Right atrium auricular region (tissue), 2 donors: ENCODE measurements at places on chromosomes 13 and 19.

- no peak for DNase-seq
Measured at GRCh38 chr13:97914540-97914939, 38.9 kb upstream of the IPO5 start.

DNA sequence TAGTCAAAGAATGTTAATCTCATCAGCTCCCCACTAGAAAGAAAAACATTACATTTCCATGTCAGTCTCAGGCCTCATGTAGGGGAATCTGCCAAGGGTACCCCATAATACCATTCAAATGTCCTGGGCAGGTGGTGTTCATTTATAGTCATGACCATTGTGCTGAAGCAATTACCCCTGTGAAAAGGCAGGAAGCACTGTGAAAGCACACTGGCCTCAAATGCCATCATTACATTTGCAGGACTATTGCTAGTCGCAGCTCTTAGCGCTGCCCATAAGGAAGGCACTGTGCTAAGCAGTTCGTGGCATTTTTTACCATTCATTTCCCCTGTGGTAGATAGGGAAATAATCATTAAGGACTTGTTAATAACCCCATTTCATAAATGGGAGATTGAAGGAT, 109.0 kb downstream of the LHFPL6 start:
- no peak for DNase-seq

- peak; percentile 65 for DNase-seq
Measured at GRCh38 chr13:77918391-77919245, at the start of gene EDNRB. EDNRB (minus strand) TSS chr13:77918831; CDS start chr13:77918573, 258 bp downstream.

- DNase-seq = no peak
Measured at GRCh38 chr19:4234142-4234861, 5.0 kb downstream of the EBI3 start.

- DNase-seq = no peak
Measured at GRCh38 chr19:9132422-9132821, 5.7 kb upstream of the OR7G3 start.

DNA sequence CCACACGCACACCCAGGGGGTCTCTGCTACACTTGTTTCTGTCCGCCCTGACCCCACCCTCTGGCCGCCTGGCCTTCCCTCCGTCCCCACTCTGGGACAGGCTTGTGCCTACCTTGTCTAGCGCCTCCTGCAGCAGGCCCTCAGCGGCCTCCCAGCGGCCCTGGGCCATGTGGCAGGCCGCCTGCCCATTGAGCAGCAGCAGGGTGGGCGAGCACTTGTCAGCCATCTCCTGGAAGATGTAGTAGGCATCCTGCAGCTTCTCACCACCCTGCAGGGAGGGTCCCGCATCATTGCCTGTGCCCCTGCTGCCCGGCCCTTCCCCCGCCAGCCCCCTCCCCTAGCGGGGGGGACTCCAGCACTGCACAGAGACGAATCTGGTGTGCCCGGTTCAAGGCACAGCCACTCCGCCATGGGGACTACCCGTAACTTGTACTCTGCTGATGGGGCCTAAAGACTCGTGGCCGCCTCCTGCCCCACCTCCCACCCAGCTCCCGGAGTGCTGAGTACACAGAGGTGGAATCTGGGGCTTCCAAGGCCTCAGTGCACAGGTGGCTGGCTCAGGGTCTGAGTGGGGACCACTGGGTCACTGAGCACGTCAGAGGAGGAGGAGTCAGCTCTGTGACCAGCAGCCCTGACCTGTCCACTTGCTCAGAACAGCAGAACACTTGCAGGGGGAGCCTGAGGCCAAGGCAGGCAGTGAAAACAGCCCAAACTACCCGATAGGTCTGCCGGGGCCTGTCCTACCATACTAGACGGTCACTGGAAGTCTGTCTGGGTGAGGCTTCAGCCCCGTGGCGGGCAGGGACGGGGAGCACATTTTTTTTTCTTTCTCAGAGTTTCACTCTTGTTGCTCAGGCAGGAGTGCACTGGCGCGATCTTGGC, 7.4 kb upstream of the CERS1 start:
- no peak for DNase-seq

DNA sequence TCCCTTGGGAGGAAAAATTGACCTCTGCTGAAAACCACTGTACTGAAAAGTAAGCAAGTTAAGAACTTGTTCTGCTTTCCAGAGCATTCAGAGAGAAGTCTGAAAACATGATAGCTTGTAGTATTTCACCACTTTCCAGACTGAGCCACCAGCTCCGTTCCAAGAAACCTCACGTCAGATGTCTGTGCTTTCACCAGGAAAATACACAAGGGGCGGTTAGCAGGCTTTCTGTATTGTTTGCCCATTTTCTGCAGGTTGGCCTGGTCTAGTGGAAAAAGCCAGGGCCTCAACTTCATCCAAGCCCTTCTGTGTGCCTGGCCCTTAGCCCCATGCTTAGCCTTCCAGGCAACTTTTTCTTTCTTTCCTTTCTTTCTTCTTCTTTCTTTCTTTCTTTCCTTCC, 36.4 kb downstream of the RXFP2 start:
- peak; percentile 81 for DNase-seq

GRCh38 chr13:51770681-51771417, 33.1 kb downstream of the DHRS12 start:
- peak; percentile 57 for DNase-seq

DNA sequence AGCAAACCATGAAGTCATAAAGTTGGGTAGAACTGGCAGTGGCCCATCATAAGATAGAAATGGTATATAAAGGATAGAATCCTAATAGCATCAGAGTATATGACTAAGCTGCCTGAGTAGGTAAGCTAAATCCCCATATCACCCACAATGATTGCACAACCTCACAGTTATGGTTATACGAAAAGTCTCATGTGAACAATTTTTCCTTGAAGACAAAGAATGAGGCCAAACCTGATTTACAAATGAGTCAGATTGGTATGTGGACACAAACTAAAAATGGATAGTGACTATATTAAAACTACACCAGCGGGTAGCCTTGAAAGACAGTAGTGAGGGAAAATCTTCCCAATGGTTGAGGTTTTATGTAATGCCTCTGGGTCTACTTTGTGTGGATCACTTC, 40.9 kb upstream of the UFM1 start:
- no peak for DNase-seq

DNA sequence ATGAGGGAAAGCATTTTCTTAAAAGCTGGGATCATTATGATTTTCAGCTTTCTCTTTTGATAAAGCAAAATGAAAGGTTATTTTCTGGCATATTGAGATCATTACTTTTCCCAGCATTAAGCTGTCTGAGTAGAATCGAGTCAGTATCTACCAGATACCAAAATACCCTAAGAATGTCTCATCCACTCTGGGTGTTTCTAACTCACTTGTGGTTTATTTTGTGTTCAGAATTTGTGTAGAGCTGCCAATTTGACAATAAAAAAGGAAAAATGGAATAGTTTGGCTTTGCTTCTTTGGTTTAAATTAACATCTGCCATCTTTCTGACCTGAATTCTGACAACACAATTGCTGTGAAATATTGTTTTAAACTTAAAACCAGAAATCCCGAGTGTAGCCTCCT, 438.7 kb upstream of the ARGLU1 start:
- no peak for DNase-seq

DNA sequence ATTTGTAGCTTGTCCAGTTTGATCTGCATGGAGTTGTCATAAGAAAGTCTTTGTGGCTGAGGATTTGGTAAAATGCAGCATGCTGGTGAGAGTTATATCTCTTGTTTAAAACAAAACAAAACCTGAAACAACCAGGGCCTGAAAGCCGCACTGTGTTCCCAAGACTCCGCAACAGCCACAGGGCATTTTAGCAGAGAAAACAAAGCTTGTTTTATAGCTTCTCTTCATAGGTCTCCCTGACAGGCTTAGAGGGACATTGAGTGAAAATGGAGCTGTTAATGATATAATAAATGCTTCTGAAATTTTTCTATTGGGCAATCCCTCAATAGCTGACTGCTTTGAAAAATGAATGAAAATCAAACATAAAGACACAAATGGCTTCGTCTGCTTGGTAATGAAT, 148.7 kb upstream of the RNF113B start:
- DNase-seq = no peak

- DNase-seq = peak; percentile 85
Measured at GRCh38 chr19:55116232-55116858, 1.1 kb downstream of the PPP1R12C start.
